ENCODE measurements at places on chromosomes 12 and 14. TPM values are rescaled to one million over a fixed set of nuclear protein-coding genes. Genes with fewer than 3 reads are reported as not detected.

TBX3 gene
- 40.9 TPM for total RNA-seq

CRACR2A gene
- total RNA-seq, result 13.3 TPM

ATP23 gene
- total RNA-seq, result 11.9 TPM

AICDA gene
- total RNA-seq, result not detected

WBP11 gene
- total RNA-seq, result 18.4 TPM
